Sigmoid colon (tissue), 7 donors: ENCODE measurements at places on chromosomes 1 and 21. TPM values are rescaled to one million over a fixed set of nuclear protein-coding genes. Genes with fewer than 3 reads are reported as not detected.

DNA sequence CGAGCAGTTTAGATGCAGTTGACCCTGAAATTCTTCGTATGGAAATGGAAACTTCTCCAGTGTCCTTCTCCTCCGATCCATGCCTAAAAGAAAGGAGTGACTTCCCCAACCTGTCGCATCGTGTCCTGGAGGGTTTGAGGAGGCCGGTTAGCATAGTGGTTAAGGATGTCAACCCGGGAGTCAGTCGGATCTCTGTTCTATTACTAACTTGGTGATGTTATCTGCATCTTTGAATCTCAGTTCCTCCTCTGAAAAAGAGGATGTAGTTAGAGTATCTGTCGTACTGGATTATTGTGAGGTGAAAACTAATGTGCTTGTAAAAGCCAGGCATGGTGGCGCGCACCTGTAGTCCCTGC, 684 bp downstream of the ZBTB8B start:
- H3K4me3 ChIP-seq: peak overlapping the region; percentile 50
- H3K4me1 ChIP-seq: peaks cover 18% of the 10 kb centered on the region
- H3K36me3 ChIP-seq: no peaks in the 10 kb centered on the region
- no peak for DNase-seq
- H3K27me3 ChIP-seq: peaks cover 63% of the 10 kb centered on the region
- no peak overlapping the region for H3K27ac ChIP-seq

GRCh38 chr1:99850459-99851291, 514 bp downstream of the AGL start:
- no peak for DNase-seq
- H3K4me3 ChIP-seq: peak overlapping the region; percentile 90
- H3K27me3 ChIP-seq: no peaks in the 10 kb centered on the region
- peaks cover 9% of the 10 kb centered on the region for H3K36me3 ChIP-seq

- peak overlapping the region; percentile 47 for H3K27ac ChIP-seq
- H3K36me3 ChIP-seq: no peaks in the 10 kb centered on the region
- no peak overlapping the region for H3K4me3 ChIP-seq
- DNase-seq: no peak
- H3K4me1 ChIP-seq: peaks cover 51% of the 10 kb centered on the region
These were observed 4.2 kb downstream of the TENT5C start for GRCh38 chr1:117610036-117610435.

- no peak overlapping the region for H3K4me3 ChIP-seq
- H3K27ac ChIP-seq: no peak overlapping the region
- H3K27me3 ChIP-seq: no peaks in the 10 kb centered on the region
- H3K36me3 ChIP-seq: no peaks in the 10 kb centered on the region
These were observed 2.2 kb upstream of the TSEN15 start for GRCh38 chr1:184049291-184049690.

GRCh38 chr1:93801471-93801870, 77.5 kb downstream of the DNTTIP2 start:
- no peak overlapping the region for H3K27ac ChIP-seq
- no peaks in the 10 kb centered on the region for H3K4me1 ChIP-seq
- no peak overlapping the region for H3K4me3 ChIP-seq
- H3K27me3 ChIP-seq: no peaks in the 10 kb centered on the region
- no peaks in the 10 kb centered on the region for H3K36me3 ChIP-seq
- DNase-seq: no peak

DNA sequence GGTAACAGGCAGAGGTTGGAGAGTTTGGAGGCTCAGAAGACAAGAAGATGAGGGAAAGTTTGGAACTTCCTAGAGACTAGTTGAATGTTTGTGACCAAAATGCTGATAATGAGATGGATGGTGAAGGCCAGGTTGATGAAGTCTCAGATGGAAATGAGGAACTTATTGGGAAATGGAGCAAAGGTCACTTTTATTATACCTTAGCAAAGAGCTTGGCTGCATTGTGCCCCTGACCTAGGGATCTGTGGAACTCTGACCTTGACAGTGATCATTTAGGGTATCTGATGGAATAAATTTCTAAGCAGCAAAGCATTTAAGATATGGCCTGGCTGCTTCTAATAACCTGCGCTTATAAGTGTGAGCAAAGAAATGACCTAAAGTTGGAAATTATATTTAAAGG, 17.2 kb downstream of the FAM3B start:
- H3K36me3 ChIP-seq: no peaks in the 10 kb centered on the region
- H3K4me1 ChIP-seq: no peaks in the 10 kb centered on the region
- DNase-seq: no peak
- no peak overlapping the region for H3K27ac ChIP-seq

- no peak overlapping the region for H3K27ac ChIP-seq
- no peak for DNase-seq
- no peaks in the 10 kb centered on the region for H3K4me1 ChIP-seq
- H3K36me3 ChIP-seq: no peaks in the 10 kb centered on the region
- no peak overlapping the region for H3K4me3 ChIP-seq
These were observed 210.1 kb upstream of the C1orf87 start for GRCh38 chr1:60283690-60284089.

- H3K36me3 ChIP-seq: no peaks in the 10 kb centered on the region
- H3K27me3 ChIP-seq: no peaks in the 10 kb centered on the region
- no peak overlapping the region for H3K27ac ChIP-seq
- H3K4me3 ChIP-seq: no peak overlapping the region
- H3K4me1 ChIP-seq: no peaks in the 10 kb centered on the region
These were observed 654.9 kb upstream of the PKN2 start for GRCh38 chr1:88029142-88029541.

DNA sequence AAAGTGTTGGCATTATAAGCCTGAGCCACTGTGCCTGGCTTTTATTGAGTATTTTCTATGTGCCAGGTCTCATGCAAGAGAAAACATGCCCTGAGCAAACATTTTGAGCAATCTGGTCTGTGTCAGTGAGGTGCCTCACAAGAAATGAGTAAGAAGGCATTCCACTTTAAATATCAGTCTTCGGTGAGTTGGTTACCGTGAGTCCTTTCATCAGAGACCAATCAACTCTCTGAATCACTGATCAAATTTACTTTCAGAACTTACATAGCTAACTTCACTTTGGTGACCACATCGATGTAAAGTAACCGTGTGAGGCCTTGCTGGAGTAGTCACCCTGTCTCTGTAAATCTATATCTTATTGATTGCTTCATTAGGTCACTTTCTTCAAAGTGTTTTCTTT, 14.3 kb upstream of the DDX59 start:
- H3K36me3 ChIP-seq: no peaks in the 10 kb centered on the region
- H3K4me1 ChIP-seq: no peaks in the 10 kb centered on the region
- no peak overlapping the region for H3K4me3 ChIP-seq
- no peak for DNase-seq

GRCh38 chr1:34520111-34520510, 234.7 kb upstream of the GJB5 start:
- no peak overlapping the region for H3K4me3 ChIP-seq
- DNase-seq: no peak
- H3K4me1 ChIP-seq: no peaks in the 10 kb centered on the region
- H3K36me3 ChIP-seq: no peaks in the 10 kb centered on the region

DNA sequence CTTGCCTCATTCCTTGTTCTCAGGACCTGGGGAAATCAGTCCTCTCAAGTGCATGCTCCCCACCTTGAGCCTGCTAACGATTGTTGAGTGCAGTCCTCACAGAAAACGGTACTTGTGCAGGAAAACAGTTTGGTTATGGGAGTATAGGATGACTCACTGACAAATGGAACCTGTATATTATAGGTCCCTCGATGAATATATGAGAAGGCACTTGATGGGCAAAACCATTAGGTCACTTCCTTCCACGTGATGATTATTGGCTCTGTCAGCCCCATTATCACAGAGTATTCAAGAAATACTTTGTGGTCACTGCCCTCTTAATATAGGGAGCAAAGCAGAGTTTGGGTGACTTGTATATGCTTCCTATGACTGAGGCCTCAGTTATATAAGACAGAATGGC, 6.2 kb downstream of the CCDC17 start:
- peaks cover 17% of the 10 kb centered on the region for H3K36me3 ChIP-seq
- H3K27me3 ChIP-seq: no peaks in the 10 kb centered on the region
- H3K27ac ChIP-seq: no peak overlapping the region
- peaks cover 12% of the 10 kb centered on the region for H3K4me1 ChIP-seq

- no peak for DNase-seq
- H3K4me3 ChIP-seq: no peak overlapping the region
- no peak overlapping the region for H3K27ac ChIP-seq
- no peaks in the 10 kb centered on the region for H3K36me3 ChIP-seq
- peaks cover 20% of the 10 kb centered on the region for H3K4me1 ChIP-seq
- H3K27me3 ChIP-seq: no peaks in the 10 kb centered on the region
These were observed 36.6 kb downstream of the NRIP1 start for GRCh38 chr21:15028186-15028585.

GRCh38 chr1:38115682-38116202, 69.1 kb upstream of the POU3F1 start:
- no peaks in the 10 kb centered on the region for H3K36me3 ChIP-seq
- no peaks in the 10 kb centered on the region for H3K27me3 ChIP-seq
- no peak overlapping the region for H3K27ac ChIP-seq
- H3K4me3 ChIP-seq: no peak overlapping the region
- no peaks in the 10 kb centered on the region for H3K4me1 ChIP-seq

DNA sequence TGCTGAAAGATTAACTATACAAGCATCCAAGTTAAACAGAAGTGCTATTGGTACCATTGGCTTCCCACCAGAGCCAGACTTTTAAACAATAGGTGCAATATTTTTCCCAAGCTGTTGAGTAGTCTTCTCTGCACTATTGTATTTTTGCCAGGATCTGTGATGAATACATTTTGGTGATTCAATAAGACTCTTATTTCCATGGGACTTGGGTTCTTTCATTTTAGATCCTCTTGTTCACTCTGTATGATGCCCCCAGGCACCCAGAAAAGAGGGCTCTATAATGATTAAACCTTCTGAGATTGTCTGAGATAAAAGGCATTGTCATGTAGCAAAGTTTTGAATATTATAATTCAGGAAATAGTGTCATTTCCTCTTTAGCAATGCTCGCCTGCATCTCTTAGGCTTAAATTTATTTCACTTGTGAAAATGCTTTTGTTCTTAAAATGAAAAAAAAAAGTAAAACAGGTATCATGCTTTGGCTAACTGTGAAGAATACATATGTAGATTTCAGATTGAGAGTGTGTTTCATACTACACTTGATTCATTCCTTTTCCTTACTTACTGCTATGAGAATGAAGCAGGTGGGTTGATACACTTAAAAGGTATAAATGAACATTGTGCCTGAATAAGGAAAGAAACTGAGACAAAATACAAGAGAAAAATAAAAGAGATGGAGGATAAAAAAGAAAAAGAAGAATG, 275.0 kb downstream of the HMCN1 start:
- H3K4me1 ChIP-seq: no peaks in the 10 kb centered on the region
- H3K4me3 ChIP-seq: no peak overlapping the region
- H3K27ac ChIP-seq: no peak overlapping the region
- DNase-seq: no peak
- H3K27me3 ChIP-seq: no peaks in the 10 kb centered on the region

DNA sequence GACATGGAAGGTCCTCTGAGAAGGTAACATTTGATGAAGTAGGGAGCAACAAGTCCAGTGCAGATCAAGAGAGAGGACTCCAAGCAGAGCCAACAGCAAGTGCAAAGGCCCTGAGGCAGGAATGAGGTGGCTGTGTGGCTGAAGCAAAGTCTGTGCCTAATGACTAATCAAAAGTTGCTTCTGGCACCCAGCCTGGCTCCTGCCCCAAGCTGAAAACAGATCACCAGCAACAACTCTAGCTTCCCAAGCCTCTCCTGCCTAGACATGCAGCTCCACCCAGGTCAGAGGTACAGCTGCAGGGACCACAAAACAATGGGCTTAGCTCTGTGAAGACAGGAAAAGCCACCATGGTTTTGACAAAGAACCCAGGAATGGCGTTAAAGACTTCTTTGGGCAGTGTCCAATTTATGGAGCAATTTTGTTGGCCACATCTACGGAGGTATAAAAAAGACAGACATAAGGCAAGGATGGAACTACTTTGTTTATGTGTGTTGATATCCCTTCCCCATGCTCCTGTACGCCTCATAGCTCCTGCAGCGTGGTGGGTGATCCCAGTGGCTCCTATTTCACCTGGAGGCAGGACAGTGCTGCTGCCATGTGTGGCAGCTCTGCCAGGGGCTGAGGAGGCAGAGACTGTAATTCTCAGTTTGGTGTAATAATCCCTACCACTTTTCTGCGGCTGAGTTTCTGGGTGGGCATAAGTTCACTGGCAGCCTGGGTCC, 26.4 kb upstream of the IGSF3 start:
- no peaks in the 10 kb centered on the region for H3K27me3 ChIP-seq
- H3K4me1 ChIP-seq: peaks cover 10% of the 10 kb centered on the region
- H3K36me3 ChIP-seq: no peaks in the 10 kb centered on the region
- DNase-seq: no peak
- no peak overlapping the region for H3K4me3 ChIP-seq

- no peaks in the 10 kb centered on the region for H3K27me3 ChIP-seq
- H3K27ac ChIP-seq: no peak overlapping the region
- no peaks in the 10 kb centered on the region for H3K36me3 ChIP-seq
These were observed 7.1 kb upstream of the PLEKHM2 start for GRCh38 chr1:15676688-15677661.

DNA sequence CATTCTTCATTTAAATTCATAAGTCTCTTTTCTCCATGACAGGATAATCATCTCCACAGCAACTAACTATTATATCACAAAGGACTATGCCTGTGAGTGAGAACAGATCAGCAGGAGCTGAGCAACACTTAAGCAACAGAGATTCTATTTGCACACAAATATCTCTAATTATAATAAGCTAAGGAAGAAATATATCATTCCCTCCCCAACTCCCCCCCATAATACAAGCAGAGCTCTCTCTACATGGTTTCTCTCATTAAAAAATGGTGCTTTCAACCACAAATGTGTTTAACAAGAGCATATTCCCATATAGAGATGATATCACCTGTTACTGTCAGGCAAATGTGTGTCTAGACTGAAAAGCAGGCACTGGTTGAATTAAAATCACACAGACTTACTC, 34.5 kb upstream of the NIBAN1 start:
- no peak overlapping the region for H3K4me3 ChIP-seq
- no peak overlapping the region for H3K27ac ChIP-seq
- H3K36me3 ChIP-seq: no peaks in the 10 kb centered on the region
- H3K27me3 ChIP-seq: no peaks in the 10 kb centered on the region
- no peak for DNase-seq

GRCh38 chr1:80542231-80542630, 1258.5 kb upstream of the ADGRL2 start:
- no peaks in the 10 kb centered on the region for H3K36me3 ChIP-seq
- no peak overlapping the region for H3K4me3 ChIP-seq
- no peaks in the 10 kb centered on the region for H3K4me1 ChIP-seq
- no peak for DNase-seq
- H3K27ac ChIP-seq: no peak overlapping the region
- no peaks in the 10 kb centered on the region for H3K27me3 ChIP-seq

- H3K4me3 ChIP-seq: no peak overlapping the region
- DNase-seq: no peak
- peaks cover 3% of the 10 kb centered on the region for H3K27me3 ChIP-seq
- H3K36me3 ChIP-seq: no peaks in the 10 kb centered on the region
These were observed 127.2 kb downstream of the AJAP1 start for GRCh38 chr1:4781646-4782045.

GRCh38 chr1:76336931-76337371, 262.4 kb downstream of the ST6GALNAC3 start:
- peak; percentile 67 for DNase-seq
- no peaks in the 10 kb centered on the region for H3K36me3 ChIP-seq
- H3K4me3 ChIP-seq: no peak overlapping the region

- H3K36me3 ChIP-seq: no peaks in the 10 kb centered on the region
- H3K27me3 ChIP-seq: no peaks in the 10 kb centered on the region
- no peak overlapping the region for H3K27ac ChIP-seq
- H3K4me3 ChIP-seq: no peak overlapping the region
- no peaks in the 10 kb centered on the region for H3K4me1 ChIP-seq
These were observed 22.8 kb downstream of the MROH7 start for GRCh38 chr1:54664364-54664763.

The ATAD3C gene
- polyA plus RNA-seq: not detected

The DDR2 gene
- 18.0 TPM for polyA plus RNA-seq

The CFHR1 gene
- polyA plus RNA-seq: not detected

The SERTAD4 gene
- polyA plus RNA-seq: 0.60 TPM

The TNNT2 gene
- polyA plus RNA-seq: 3.1 TPM

The TYW3 gene
- polyA plus RNA-seq: 8.4 TPM

The SUSD4 gene
- 0.60 TPM for polyA plus RNA-seq

The FNDC5 gene
- polyA plus RNA-seq: not detected
